ENCODE measurements at places on chromosomes 16 and 17.

- DNase-seq = no peak
Observed at GRCh38 chr17:56540836-56541235, 52.7 kb upstream of the NOG start.

DNA sequence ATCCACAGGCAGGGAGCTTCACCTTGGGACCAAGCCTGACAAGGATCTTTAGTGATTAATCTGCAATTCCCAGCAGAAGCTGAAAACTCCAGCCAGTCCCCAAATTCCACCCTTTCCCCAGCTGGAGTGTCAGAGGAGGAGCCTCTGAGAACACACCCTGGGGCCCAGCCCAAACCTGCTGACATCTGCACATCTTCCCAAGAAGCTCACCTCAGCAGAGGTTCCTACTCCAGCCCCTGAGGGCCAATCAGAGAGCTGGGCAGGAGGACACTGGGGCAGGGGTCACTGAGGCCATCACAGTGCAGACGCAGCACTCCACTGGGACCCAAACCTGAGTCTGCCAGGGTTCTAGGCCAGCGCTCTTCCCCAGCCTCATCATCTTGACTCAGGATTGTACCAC, 44.9 kb downstream of the CNGB1 start:
- DNase-seq = no peak

DNA sequence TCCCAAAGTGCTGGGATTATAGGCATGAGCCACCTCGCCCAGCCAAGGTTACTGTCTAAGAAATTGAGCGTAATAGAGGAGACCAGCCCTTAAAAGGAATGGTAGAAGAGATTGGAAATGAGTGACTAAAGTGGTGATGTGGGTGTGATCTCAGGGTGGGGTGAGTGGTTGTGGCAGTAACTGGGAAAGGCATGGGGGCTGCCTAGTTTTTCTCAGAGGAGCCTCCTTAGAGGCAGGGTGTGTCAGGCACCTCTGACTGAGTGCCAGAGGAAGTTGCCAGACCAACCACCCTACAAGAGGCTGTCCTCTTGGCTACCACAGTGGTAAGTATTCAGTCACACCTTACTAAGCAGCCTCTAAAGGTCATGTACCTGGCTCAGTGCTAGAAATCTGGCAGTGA, 8.9 kb downstream of the DUS2 start:
- DNase-seq = no peak

DNA sequence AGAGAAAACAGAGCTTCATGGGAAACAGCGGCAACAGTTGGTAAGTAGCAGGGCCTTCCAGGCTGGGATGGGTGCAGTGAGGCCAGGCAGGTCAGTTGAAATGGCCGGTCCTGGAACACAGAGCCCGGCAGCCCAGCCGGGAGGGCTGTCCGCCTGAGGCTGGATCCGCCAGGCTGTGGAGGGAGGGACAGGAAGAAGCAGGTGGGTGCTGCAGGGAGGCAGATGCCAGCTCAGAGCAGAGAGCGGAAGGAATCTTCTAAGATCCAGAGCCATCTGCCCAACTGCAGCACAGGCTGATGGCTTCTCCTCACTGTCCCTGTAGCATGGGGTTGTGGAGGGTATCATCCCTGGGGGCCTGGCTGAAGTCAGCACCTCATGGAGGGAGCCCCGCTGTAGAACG, 599 bp downstream of the RNF112 start:
- DNase-seq = no peak

GRCh38 chr17:16314189-16314588, 39.1 kb downstream of the CENPV start:
- DNase-seq = no peak

DNA sequence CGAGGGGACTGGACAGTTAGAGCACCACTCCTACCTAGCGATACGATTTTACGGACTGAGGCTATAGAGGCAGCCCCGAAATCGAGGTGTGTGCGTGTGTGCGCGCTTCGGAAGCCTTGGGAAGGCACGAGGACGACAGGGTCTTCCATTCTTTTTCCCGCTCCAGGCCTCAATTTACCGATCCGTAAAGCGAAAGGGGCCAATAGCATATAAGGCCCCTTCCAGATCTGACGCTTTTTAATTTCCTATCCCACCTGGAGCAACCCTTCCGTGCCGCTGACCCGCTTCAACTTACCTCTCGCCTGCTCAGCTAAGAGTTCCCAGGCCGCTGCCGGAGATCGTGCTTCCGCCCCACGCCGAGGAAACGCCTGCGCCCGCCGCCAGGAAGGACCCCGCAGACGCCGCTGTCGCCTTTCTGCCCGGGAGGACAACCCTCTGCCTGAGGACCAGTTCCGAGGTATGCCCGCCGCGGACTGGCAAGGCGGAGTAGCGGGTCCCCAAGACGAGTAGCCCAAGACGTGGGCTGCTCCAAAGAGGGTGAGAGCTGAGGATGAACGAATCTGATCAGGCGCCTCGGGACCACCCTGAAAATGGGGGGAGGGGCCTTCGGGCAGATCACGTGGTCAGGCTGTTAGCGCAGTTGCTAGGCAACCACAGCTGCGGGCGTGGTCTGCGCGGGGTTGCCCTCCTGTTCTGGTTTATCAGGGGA, at the start of gene EFTUD2:
Gene EFTUD2 (minus strand): TSS at position 372 of the 709 bp plus-strand sequence. CDS start 4,924 bp downstream, outside the sequence.
- DNase-seq = peak; percentile 94

GRCh38 chr16:85563034-85563433, 50.1 kb upstream of the GSE1 start:
- no peak for DNase-seq

DNA sequence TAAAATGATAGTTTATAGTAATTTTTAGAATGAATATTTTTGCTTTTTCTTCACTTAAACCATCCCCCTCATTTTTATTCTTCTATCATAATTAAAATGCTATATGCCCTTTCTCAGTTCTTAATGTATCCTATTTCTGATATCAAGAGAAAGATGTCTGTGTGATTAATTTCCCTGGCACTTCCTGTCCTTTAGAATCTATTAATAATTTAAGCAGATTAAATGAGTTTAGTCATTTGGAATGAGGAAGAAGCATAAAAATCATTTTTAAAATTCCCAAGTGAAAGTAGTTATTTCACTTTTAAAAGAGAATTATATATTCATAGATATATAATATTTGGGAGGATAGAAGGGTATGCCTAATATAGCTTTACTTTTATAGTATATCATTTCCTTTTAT, 27.8 kb upstream of the CDR2 start:
- no peak for DNase-seq

GRCh38 chr17:41534899-41535546, 6.9 kb upstream of the KRT19 start:
- no peak for DNase-seq

DNA sequence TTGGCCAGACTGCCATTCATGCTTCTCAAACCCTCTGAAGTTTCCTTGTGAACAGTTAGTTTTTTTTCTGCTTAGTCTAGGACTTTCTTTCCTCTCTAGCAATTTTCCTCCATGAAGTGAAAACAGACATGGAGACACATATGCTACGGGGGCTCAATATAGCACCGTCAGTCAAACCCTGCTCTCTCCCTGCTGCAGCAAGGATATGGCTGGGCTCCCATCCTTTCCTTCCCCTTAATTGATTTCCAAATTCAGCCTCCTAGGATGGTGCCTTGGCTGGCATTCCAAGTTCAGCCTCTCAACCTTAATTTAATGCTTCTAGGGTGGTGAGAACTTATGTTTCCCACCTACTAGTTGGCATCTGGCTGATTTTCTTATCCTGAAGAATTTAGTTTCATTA, 436.7 kb downstream of the NPIPA7 start:
- DNase-seq = no peak

DNA sequence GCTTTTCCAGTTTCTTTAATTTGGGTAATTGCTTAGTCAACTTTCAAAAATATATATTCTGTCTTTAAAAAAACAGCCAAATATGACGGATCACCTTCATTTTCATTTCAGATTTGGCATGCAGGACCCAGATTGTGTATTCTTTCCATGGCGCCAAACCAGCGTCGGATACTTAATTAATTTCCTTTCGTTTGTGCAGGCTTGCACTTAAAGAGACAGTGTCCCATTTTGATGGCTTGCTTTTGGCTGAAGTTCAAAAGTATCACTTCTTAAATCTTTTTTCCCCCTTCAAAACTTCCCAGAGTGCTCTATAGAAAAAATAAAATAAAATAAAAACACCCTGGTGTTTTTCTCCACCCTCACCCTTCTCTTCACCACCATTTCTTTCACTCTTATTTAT, 394.5 kb upstream of the SOX9 start:
- DNase-seq = no peak

DNA sequence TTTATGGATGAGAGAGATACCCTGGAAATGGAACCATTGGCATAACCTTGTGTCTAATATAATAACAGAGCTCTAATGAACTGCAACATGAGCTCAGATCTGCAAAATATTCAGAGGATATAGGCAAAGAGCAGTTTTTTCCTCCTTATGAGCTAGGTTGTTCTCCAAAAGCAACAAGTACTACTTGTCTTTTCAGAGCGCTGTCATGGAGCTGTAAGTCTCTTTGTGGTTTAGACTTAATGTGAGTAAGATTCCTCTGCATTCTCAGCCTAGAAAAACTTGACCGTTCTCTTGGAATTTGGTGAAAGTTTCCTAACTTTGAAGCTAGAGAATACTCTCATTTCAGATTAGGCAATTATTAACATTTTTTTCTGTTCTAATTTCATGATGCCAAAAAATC, 85.2 kb downstream of the FTO start:
- no peak for DNase-seq

DNA sequence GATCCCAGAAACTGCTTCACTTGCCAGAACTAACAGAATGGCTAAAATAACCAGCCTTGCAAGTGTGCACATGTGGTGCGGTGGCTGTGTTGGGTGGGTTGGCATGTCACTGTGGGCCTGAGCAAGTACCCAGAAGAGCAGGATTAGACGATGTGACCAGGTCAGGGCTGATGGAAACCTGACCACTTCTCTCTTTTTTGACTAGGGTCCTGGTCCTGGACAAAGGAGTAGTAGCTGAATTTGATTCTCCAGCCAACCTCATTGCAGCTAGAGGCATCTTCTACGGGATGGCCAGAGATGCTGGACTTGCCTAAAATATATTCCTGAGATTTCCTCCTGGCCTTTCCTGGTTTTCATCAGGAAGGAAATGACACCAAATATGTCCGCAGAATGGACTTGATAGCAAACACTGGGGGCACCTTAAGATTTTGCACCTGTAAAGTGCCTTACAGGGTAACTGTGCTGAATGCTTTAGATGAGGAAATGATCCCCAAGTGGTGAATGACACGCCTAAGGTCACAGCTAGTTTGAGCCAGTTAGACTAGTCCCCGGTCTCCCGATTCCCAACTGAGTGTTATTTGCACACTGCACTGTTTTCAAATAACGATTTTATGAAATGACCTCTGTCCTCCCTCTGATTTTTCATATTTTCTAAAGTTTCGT, 16.7 kb downstream of the ANKRD40 start:
- DNase-seq = no peak

GRCh38 chr17:37520174-37520573, 30.5 kb downstream of the DUSP14 start:
- DNase-seq = no peak

All from activated B cell treated with CpG ODN at 0.5 μM for 24 hours (primary cell).